Stimulated activated CD4-positive, alpha-beta T cell treated with anti-CD3 and anti-CD28 coated beads, Interleukin-12 subunit alpha, Interleukin-12 subunit beta, amount 100 ng/mL, for 4 hours (primary cell): ENCODE measurements at places on chromosomes 4 and X.

DNA sequence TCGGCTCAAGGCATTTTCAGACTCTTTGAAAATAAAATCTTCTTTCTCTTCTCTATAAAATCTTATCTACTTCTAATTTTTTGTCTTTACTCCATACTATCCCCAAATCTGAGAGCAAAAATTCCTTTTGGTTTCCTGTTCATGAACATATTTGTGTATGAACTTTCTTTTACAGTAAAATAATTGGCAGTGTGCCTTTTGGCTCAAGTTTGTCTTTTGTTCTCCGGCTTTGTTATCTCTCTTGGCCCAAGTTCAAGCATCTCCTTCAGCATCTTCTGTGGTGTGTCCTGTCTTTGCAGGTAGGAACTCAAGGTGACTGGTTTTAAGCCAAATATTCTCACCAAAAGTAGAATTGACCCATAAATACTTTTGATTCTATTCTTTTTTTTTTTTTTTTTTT lies 276.6 kb upstream of the FAT1 start:
- no peak for DNase-seq

DNA sequence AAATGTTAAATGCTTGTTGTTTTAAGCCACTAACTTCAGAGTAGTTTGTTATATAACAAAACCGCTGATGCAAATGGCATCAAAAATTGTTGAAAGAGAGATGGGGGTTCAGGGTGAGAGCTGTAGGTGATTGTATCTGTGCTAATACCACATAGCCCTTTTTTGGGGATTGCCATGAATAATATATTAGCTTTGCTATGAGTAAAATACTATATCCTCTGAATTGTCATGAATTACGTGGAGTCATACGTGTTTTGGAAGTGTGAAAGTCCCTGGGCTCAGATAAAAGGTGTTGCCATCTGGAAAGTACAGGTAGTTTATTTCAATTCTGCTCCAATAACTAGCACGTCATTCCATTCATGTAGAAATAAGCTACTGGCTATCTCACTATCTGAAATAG lies 30.6 kb downstream of the DYNLT3 start:
- DNase-seq = no peak

DNA sequence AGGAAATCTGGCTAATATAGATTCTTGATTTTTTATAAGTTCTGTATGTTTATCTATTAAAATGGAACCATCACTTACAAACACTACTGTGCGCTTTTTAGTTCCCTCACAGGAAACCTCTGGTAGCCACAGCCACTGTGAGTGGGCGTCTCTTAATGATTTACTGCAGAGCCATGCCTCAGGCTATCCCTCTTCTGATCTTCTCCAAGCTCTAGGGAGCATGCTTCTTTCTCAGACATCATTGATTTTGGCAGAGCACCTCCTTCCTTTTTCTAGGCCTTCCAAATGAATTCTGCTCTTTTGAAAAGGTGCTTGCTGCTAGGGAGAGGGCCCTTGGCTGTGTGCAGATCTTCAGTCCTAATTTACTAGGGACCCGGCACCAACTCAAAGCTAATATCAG lies 61.1 kb upstream of the STS start:
- DNase-seq = no peak

- no peak for DNase-seq
These were observed 36.8 kb downstream of the C4orf51 start for GRCh38 chr4:145716661-145717200.

GRCh38 chr4:146674829-146675570 lies 36.3 kb downstream of the POU4F2 start:
- DNase-seq = no peak

GRCh38 chr4:89640620-89641366 lies 196.2 kb downstream of the SNCA start:
- no peak for DNase-seq

DNA sequence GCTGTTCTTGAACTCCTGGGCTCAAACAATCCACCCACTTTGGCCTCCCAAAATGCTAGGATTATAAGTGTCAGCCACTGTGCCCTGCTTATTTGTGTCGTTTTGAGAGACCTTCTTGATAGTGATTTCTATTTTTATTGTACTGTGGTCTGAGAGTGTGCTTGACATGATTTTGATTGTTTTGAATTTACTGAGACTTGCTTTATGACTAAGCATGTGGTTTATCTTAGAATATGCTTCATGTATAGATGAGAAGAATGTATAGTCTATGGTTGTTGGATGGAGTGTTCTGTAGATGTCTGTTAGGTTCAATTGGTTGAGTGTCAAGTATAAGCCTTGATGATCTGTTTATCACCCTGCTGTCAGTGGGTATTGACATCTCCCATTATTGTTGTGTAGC lies 789.3 kb downstream of the IL1RAPL1 start:
- no peak for DNase-seq

DNA sequence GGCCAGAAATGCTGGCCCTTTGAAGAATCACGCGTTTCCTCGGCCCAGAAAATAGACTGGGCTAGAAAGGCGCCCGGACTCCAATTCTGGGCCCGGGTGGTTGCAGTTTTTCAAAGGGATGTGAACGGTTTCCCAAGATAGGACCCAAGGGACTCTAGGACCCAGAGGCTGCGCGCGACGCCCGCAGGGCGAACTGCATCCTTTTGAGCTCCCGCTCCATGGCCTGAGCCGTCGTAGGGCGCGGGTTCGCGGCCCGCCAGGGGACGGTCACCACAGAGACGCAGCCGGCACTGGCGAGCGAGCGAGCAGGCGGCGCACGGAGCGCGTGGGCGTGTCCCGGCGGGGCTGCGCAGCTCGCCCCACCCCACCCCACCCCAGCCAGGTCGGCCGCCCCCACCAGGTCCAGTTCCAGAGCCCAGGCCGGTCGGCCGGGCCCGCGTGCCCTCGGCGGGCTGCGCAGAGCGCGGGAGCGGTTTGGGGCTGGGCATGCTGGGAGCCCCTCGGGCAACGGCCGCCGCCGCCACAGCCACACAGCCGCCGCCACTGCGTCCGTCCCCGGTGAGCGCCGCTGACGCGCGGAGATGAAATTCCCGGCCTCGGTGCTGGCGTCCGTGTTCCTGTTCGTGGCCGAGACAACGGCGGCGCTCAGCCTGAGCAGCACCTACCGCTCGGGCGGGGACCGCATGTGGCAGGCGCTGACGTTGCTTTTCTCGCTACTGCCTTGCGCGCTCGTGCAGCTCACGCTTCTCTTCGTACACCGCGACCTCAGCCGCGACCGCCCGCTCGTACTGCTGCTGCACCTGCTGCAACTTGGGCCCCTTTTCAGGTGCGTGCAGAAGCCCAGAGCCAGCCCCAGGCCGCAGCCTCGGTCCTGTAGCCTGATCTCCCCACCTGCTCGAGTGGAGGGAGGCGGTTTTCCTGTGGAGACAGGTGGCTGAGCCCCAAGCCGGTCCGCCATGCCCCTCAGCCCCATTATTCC lies at the start of gene XK:
Gene XK, plus strand, starts transcription at position 411 of the 979 bp plus-strand sequence. Its CDS starts 171 bp downstream, at position 582.
- peak; percentile 30 for DNase-seq

DNA sequence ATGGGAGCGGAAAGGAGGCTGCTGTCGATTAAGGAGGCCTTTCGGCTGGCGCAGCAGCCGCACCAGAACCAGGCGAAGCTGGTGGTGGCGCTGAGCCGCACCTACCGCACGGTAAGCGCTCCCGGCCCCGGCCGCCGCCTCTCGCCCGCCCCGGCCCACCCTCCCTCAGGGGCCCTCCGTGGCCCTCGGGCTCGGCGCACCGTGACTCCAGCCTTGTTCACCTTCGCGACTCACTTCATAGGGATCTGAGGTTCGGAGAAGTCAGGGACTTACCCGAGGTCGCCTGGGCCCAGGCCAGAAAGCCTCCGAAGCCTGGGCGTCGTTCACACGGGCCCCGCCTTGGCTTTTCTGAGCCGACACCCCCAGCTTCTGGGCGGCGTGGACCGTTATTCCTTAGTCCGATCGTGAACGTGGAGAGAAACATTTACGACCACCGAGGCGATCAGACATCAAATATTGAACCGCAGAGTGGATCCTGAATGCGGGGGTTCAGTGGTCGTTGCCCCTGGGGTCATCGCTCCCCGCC lies 362 bp downstream of the NCAPG start:
- DNase-seq = no peak

- DNase-seq = no peak
These were observed 283.7 kb upstream of the GATB start for GRCh38 chr4:152044331-152045036.

- DNase-seq = no peak
These were observed 53.5 kb upstream of the SMIM31 start for GRCh38 chr4:164700471-164700870.

DNA sequence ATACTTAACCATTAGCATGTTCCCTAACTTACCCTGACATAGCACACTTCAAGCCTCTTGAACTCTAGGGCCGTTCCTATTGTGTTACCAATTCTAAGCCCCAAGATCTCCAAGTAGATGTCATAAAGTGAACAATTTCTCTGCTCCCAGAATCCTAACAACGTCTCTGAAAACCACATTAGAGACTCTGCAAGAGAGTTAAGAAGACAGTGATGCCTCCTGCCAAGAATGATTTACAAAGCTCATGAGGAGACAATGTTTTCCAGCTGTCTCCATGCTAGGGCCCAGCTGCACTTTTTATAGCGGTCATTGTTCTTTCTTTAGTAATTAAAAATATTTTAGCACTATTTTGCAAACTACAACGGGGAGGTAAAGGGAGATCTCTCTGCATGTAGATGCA lies 358.4 kb downstream of the PPP3CA start:
- DNase-seq = no peak

- no peak for DNase-seq
These were observed 192.5 kb upstream of the TAPT1 start for GRCh38 chr4:16418814-16419213.

- DNase-seq = no peak
These were observed 517.7 kb downstream of the BCOR start for GRCh38 chrX:39580043-39580442.

DNA sequence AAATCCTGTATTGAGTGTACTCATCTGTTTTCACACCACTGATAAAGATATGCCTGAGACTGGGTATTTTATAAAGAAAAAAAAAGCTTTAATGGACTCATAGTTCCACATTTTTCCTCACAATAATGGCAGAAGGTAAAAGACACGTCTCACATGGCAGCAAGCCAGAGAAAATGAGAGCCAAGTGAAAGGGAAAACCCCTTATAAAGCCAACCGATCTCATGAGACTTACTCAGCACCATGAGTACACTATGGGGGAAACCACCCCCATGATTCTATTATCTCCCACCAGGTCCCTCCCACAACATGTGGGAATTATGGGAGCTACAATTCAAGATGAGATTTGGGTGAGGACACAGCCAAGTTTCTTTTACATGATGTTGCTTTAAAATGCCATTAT lies 171.9 kb downstream of the GALNTL6 start:
- DNase-seq = no peak

GRCh38 chrX:15245896-15246295 lies 24.0 kb downstream of the ASB9 start:
- no peak for DNase-seq

- DNase-seq = no peak
These were observed 583.9 kb downstream of the KCTD8 start for GRCh38 chr4:43864616-43865146.

DNA sequence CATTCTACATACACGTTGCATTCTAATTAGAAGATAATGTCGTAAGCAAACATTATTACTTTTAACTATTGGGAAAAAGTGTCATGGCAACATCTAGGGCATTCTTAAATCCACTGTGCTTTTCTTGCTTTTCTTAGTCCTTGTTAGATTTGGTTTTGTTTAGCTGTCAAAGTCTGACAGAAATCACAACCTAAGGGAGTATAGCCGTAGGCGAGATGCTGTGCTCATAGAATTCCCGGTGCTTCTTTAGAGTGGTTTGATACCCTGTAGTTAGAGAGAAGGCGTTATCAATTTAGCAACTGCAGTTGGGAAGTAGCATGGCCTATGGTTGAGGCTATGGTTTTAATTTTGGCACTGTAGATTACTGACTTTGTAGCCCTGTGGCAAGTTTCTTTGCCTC lies 45.7 kb downstream of the WWC2 start:
- DNase-seq = no peak

DNA sequence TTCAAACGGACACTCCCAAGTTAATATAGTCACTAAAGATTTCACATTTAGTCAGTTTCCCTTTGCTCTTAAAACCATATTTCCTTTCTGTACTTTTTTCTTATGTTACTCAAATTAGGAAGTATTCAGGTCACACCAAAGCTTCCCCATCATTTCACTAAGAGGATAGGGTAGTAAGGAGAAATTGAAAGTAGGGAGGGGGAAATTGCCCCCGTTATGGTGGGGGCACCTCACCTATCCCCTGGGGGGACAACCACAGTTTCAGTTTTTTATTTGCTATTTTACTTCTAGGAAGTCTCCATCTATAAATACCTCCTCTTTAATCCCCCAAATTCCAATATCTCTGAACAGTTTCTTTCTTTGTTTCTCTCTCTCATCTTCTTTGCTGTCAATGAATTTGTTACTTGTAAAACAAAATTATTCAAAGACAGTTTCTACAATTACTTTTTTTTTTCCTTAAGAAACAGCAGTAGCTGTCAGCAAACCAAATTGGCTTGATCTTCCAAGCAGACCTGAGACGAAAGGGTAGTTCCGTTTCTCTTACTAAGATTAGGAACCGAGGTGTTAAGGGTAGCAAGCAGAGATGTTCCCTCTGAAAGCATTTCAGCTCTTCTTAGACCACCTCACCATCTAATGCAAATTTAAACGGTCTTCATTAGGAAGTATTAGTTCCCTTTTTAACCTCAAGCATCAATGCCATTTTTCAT lies 160.2 kb upstream of the KLF3 start:
- DNase-seq = no peak

- no peak for DNase-seq
These were observed 44.0 kb downstream of the SLC25A5 start for GRCh38 chrX:119512146-119512800.

DNA sequence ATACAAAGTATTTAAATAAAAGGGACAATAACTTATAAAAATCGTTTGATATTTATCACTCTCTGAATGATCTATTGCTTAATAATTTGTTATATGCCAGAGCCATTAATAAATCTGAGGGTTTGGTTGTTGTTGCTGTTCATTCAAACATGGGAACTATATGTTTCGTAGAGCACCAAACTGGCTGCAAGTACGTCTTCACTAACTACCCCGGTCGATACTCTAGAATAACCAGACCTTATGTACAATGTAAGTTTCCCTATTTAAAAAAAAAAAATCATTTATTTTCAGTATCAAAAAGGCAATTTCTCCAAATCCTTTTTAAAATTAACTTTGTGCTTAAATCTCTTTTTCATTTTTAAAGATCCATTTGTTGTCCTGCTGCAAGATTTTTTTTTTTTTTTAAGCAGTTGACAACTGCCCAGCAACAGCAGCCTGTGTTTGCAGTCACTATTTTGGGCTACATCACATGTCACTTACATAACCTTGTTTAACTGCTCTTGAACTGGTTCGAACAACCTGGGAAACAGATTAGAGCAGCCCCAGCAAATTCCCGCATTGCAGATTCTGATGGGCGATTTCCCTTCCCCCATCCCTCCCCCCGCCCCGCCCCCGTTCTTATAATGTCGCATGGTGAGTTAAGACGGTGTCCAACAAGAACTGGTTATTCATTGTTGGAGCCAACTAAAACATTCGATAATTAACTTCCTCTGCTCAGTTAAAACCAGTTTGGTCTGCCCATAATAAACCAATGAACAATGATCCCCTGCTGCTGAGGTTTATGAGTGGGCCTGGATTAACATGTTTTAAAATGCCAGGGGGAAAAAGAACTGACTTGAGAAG lies 238.9 kb downstream of the NR3C2 start:
- DNase-seq = no peak

- no peak for DNase-seq
These were observed 1.7 kb upstream of the DCTD start for GRCh38 chr4:182918791-182919302.

- DNase-seq = no peak
These were observed 342.6 kb downstream of the GPM6A start for GRCh38 chr4:175469514-175469913.
